ENCODE measurements at places on chromosomes 6 and 20.

DNA sequence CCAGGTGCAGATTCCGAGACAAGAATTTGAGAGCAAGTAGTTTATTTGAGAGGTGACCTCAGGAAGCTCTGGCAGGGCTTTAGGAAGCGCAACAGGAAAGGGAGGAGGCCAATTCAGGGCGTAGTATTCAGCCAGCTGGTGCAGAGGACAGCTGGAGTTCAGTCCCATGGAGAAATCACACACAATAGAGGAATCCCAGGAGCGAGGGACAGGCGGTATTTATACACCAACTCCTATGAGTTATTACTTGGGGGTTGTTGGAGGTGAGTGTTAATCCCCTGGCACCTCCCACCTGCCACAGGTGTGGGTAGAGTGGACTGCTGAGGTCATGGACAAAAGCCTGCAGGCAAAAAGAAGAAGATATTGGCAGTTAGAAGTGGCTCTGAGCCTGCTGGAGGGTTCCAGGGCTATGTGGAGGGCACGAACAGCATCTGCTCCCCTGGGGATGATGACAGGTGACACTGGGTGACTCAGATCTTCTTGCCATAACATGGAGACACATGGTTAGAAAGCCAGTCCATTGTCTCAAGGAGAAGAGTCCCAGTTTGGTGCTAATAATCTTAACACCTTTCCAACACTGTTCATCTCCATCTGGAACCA is 13.9 kb upstream of the SULF2 start:
- DNase-seq = no peak

- DNase-seq = no peak
Observed at GRCh38 chr6:56652994-56653393, 10.3 kb upstream of the DST start.

- DNase-seq = no peak
Observed at GRCh38 chr6:89956182-89956581, 61.9 kb downstream of the GJA10 start.

GRCh38 chr20:41989935-41990635 is 371.9 kb upstream of the CHD6 start:
- DNase-seq = no peak

GRCh38 chr6:13065581-13065980 is 262.8 kb downstream of the TBC1D7 start:
- DNase-seq = no peak
